Activated CD4-positive, alpha-beta T cell treated with anti-CD3 and anti-CD28 coated beads, Interleukin-2, amount 10 ng/mL, durations not matched to agents 7 days and 5 days (primary cell): ENCODE measurements at places on chromosomes 12 and 14. TPM values are rescaled to one million over a fixed set of nuclear protein-coding genes. Genes with fewer than 3 reads are reported as not detected.

The TAS2R30 gene
- 2.0 TPM for total RNA-seq

The PSMC1 gene
- total RNA-seq = 78.6 TPM

The TULP3 gene
- 8.6 TPM for total RNA-seq

GRCh38 chr12:14188744-14189143 lies 176.7 kb upstream of the ATF7IP start:
- DNase-seq = no peak

DNA sequence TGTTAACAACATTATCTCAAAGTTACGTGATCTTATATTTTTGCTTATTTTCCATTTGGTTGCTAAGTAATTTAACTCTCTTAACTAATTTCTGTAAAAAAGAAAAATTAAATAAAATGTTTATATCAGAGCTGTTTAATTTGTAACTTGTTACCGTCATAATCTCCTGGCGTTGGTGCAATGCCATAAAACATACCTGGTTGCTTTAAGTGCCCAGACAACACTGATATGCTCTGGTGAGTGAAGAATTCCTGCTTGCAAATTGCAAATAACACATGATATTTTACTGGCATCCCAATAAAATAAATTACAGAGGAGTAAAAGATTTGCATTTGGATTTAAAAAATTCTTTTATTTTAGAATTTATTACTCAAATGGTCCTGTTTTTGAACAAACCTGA lies 640.1 kb upstream of the MIS18BP1 start:
- no peak for DNase-seq

GRCh38 chr12:79402606-79403005 lies 288.2 kb downstream of the PAWR start:
- no peak for DNase-seq
